ENCODE measurements at places on chromosomes 1 and 21. TPM values are rescaled to one million over a fixed set of nuclear protein-coding genes. Genes with fewer than 3 reads are reported as not detected.

DNA sequence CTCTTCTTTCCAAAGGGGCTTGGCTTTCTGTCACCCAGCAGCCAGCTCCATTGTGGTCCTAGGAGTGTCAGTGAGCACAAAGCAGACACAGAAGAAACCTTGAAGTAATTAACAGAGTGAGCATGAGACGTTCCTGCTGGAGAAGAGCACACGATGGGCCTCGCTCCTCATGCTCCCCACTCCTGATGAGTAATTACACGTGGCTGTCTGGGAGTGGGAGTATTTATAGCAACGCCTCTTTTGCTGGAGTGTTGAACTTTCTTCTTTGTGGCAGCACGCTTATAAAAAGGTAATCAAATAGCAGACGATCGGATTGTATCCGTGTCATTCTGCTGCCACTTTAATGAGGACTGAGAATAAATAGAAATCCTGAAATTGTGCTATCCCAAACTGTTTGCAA is 185.8 kb downstream of the CAMTA1 start:
- DNase-seq: no peak

Gene PODN
- 2.6 TPM for polyA plus RNA-seq

Gene SORT1
- 53.3 TPM for polyA plus RNA-seq

- peak; percentile 8 for DNase-seq
Measured at GRCh38 chr1:22500471-22500870, 48.8 kb downstream of the ZBTB40 start.

GRCh38 chr1:34784751-34785221 is 3.8 kb downstream of the GJB3 start:
- no peak for DNase-seq

DNA sequence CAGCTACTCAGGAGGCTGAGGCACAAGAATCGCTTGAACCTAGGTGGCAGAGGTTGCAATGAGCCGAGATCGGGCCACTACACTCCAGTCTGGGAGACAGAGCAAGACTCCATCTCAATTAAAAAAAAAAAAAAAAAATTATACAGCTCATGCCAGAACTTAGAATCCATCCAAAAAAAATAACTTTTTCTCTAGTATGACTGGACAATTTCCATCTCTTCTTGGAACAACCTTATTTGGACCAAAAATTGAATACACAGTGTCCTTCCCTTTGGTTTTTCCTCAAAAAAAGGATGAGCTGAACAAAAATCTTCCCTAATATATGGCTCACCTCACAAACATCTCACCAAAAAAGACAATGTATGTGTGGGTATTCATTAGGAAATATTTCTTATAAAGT is 73.7 kb downstream of the TOR3A start:
- no peak for DNase-seq

- no peak for DNase-seq
Measured at GRCh38 chr1:161046605-161047228, 940 bp upstream of the USF1 start.

- DNase-seq: no peak
Measured at GRCh38 chr1:69929308-69930057, 275.9 kb downstream of the LRRC40 start.

DNA sequence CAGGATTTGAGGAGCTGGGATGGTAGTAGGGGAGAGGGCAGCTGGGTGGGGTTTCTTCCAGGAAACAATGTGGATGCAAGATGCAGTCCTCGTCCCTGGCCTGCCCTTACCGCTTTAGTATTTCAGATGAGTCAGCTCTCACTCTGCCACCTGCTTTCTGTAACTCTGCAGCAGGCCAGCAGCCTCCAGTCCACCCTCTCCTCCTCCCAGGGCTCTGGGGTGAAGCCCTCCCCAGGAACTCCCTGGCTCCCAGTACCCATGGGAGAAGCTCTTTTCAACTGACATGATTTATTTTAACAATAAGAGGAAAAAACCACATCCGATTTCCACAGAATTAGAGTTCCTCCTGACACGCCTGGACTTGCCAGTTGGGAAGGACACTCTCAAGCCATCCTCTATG is 39.0 kb upstream of the IL20 start:
- no peak for DNase-seq

Gene PRAMEF5
- not detected for polyA plus RNA-seq

Gene SOX13
- polyA plus RNA-seq: 57.4 TPM

Gene TNN
- polyA plus RNA-seq: 2.5 TPM

DNA sequence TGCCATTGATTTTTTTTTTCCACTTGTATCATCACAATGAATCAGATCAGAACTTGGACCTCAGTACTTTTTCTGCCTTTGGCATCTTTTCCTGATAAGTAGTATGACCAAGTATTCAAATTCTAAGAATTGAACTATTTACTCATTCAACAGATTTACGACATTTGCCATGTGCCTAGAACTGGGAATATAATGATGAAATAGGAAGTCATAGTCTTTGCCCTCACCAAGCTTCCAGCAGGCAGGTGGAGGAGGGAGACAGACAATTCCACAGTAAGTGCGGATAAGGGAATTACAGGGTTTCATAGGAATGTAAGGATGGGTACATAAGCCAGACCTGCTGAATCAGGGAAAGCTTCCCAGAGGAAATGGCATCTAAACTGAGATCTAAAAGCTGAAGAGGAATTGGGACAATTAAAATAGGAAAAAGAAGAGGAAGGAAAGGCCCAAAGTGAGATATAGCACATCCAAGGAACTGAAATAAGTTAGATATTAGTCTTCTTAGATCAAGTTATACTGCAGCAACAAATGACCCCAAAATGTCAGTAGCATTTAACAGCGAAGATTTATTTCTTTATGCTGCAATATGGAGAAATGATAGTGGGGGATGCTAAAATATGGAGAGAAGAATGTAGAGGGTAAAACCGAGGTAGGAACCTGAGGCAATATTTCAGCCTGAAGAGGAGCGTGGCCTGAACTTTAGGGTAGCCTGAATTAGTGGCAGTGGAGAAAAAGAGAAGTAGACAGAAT is 5.3 kb upstream of the DDX59 start:
- no peak for DNase-seq

Gene RPE65
- 0.11 TPM for polyA plus RNA-seq

Gene ZNF593OS
- 1.0 TPM for polyA plus RNA-seq

- DNase-seq: no peak
Measured at GRCh38 chr1:33944846-33945245, 81.0 kb downstream of the HMGB4 start.

- no peak for DNase-seq
Measured at GRCh38 chr1:72178266-72178665, 104.1 kb downstream of the NEGR1 start.

Gene ITLN2
- not detected for polyA plus RNA-seq

Gene TRIM17
- polyA plus RNA-seq: 9.4 TPM

GRCh38 chr1:246971090-246971721 is 36.7 kb downstream of the ZNF695 start:
- no peak for DNase-seq

- DNase-seq: no peak
Measured at GRCh38 chr1:36159614-36160387, 3.8 kb downstream of the MAP7D1 start.

DNA sequence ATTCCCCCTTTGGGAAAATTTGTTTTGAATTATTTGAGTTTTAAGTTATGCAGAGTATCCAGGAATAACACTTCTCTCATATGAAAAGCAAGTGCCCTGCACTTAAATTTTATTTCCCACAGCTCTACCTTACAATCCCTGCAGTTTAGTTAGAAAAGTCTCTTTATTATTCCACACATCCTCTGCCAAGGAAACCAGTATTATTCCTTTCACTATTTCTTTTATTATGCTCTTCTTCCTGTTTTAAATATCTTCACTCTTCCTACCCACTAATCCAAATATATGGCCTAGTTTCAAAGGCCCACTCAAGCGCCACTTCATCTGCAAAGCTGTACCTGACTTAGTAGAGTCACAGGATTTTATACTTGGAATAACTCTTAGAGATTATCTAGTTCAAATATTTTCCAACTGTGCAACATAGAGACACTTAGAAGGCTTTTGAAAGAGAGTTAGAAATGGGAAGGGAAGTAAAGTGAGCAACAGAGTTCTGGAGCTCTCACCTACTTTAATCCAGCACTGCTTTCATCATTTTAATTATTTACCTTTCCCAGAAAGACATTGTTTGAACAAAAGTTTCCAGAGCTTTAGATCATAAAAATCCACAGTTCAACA is 97.2 kb upstream of the LYPLAL1 start:
- no peak for DNase-seq

GRCh38 chr1:100440075-100440809 is 87.9 kb downstream of the CDC14A start:
- DNase-seq: no peak

Gene BSND
- 4.2 TPM for polyA plus RNA-seq

DNA sequence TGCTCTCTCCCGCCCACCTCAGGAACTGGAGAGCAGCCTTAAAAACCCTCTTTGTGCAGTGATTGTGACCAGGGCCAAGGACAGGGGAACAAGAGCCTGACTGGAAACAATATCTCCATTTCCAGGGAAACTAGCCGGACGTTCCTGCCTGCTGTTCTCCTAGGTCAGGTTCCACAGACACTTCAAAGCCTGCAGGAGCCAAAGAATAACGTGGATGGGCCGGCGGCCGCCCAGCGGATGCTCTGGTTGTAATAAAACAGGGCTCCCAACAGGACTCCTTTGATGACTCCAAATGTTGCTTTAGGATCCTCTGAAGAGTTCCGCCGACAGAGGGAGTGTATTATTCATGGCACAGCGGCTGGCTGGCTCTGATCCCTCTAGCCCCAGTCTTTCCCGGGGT is 162.2 kb downstream of the PLXNA2 start:
- DNase-seq: no peak

GRCh38 chr21:19256934-19257660 is 853.5 kb upstream of the TMPRSS15 start:
- no peak for DNase-seq

- no peak for DNase-seq
Measured at GRCh38 chr1:239655023-239655422, 268.7 kb downstream of the CHRM3 start.

DNA sequence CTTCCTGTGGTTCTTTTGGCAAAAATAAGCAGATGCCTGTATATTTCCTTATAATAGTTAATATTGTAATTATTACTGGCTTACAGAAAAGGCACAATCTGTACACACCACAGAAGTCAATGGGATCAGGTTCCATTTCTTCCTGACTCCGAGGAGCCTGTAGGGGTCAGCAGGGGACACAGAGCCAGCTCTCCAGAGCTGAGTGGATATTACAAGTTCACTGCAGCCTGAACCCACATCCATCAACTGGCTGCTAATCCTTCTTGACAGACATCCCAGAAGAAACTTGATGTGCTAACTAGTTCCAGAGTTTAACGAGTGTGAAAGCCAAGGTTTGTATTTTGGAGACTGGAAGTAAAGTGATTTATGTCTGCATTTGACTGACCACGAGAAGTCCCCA is 203.8 kb downstream of the LMX1A start:
- DNase-seq: no peak

DNA sequence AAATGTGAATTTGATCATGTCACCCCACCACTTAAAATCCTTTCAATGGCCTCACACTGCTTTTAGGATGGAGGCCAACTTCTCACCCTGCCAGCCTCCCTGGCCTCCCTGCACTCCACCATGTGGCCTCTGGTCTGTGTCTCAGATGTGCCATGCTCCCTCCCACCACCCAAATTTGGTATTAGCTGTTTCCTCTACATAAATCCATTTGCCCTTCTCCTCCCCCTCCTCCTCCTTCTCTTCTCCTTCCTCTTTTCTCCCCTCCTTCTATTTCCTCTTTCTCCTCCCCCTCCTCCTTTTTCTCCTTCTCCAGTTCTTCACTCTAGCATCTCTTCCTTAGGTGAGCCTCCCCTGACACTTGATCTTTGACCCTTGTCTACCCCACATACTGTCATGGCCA is 16.7 kb upstream of the GUCA2B start:
- no peak for DNase-seq

DNA sequence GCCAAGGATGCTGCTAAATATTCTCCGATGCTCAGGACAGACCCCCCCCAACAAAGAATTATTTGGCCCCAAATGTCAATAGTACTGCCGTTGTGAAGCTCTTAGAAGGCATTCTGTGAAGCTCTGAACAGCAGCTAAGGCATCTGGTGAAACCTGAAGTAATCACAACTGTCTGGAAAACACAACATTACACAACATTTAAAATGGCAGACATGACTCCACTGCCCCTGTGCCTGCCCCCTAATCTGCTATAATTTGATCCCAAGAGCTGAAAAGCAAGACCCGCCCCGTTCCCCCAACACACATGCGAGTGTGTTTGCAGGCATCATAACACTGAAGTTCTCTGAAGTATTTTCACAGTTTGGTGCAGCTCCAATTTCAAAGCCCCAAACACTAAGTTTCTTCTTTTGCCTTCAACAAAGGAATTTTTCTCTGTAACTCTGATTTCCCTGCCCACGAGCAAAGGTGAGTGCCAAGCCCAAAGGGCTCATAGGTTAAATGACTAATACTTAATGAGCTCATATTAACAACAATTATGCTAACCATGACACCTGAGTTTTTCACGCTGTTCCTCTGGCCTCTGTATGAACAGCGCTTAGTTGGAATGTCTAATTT is 129.2 kb downstream of the CLIC6 start:
- no peak for DNase-seq

DNA sequence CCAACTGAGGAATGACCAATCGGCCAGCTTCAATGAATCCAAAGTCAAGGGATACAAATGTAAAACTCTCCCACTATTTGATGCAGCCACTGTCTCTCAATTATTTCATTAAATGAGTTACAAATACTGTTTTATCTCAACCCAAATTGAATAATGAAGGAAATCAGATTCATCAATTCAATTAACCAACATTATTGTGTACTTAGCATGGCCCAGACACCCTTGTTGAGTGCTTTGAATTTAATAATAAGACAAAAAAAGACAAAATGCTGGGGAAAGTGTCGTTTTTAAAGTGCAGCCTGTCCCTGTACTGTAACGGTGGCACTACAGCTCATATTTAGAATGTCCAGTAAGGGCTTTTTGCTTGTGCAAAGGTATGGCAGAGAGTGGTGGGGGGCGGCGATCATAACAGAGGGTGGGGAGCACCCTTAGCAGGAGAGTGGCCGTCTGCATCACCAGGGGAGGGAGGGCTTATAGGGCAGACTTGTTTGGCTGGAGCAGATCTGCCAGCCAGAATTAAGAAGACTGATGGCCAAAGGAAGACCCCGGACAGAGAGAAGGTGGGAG is 123.8 kb upstream of the GALNT2 start:
- DNase-seq: no peak

Gene MYCL
- polyA plus RNA-seq: 7.5 TPM

- DNase-seq: no peak
Measured at GRCh38 chr1:48246727-48247126, 24.2 kb downstream of the SLC5A9 start.

DNA sequence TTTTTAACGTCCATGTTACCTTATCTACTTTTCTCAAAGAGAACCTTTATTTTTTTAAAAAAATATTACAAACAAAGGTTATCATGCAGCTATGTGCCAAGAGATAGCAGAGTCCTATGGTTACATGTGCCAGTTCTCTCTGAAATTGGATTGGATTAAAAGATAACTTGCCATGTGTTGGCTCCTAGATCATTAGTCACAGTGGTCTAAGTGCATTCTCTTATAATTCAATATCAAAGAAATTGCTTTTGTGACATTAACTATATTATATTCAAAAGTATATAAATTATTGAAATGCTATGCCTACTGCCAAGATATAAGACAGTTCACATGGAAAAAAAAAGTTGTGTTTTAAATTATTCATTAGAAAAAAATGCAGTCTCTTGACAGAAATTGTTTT is 494.2 kb downstream of the NEGR1 start:
- no peak for DNase-seq
